H1 (cell line): ENCODE measurements at places on chromosomes 1 and 21. TPM values are rescaled to one million over a fixed set of nuclear protein-coding genes. Genes with fewer than 3 reads are reported as not detected.

The SLAMF8 gene
- total RNA-seq = not detected in 2 replicates

The SPOCD1 gene
- total RNA-seq = 1.8 and 2.0 TPM in 2 replicates

The FOXJ3 gene
- 43.8 and 48.6 TPM in 2 replicates for total RNA-seq

The DNM3 gene
- 7.4 and 8.5 TPM in 2 replicates for total RNA-seq

The SLAMF6 gene
- not detected in 2 replicates for total RNA-seq

The DNASE2B gene
- total RNA-seq = not detected in 2 replicates

- no peak overlapping the region for H3K4me3 ChIP-seq
- H3K27ac ChIP-seq = no peak overlapping the region
- no peaks in the 10 kb centered on the region for H3K4me1 ChIP-seq
- H3K36me3 ChIP-seq = no peaks in the 10 kb centered on the region
Observed at GRCh38 chr1:22282364-22282995, 139.6 kb upstream of the WNT4 start.

DNA sequence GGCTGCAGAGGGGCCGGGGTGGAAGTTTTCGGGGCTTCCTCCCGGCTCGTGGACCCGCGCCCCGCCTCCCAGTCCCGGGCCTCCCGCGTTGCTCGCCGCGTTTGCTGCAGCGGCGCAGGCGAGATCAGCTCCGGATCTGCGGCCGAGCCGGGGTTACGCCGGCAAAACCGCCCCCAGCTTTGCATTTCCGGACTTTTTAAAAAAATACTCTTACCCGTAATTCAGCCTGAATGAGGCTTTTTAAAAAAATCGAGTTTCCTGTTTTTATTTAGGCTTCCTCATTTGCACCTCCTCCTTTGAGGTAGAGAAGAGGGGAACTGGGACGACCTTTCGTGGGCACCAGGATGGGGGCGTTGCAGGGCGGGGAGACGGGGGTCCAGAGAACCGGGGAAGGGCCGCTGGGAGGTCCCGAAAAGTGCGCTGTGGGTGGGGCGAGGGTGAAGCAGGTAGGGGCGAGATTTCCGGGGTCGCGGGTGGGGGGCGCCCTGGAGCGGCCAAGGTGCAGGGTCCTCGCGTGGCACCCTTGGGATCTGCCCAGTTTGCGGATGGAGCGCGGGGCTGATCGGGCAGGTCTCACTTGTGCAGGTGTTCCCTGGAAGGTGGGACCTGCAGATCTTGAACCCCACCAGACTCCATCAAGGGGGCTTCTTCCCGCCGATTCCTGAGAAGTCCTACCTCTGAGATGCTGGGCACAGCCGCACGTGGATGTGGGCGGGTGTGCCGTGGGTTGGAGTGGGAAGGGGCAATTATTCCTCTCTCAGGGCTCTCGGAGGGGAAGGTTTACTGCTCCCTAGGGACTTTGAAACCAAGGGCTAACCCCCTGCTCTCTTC, 1.1 kb downstream of the PIK3CD start:
- no peak overlapping the region for H3K27ac ChIP-seq
- peak overlapping the region; percentile 52 for H3K4me3 ChIP-seq
- H3K27me3 ChIP-seq = peaks cover 33% of the 10 kb centered on the region
- H3K36me3 ChIP-seq = no peaks in the 10 kb centered on the region
- no peaks in the 10 kb centered on the region for H3K4me1 ChIP-seq

- no peak overlapping the region for H3K4me3 ChIP-seq
- no peak overlapping the region for H3K27ac ChIP-seq
- H3K4me1 ChIP-seq = no peaks in the 10 kb centered on the region
- H3K36me3 ChIP-seq = no peaks in the 10 kb centered on the region
- no peaks in the 10 kb centered on the region; the same call in 1 of the 2 replicates for H3K27me3 ChIP-seq
Observed at GRCh38 chr1:166822385-166822784, 16.9 kb upstream of the POGK start.
